Type B pancreatic cell (in vitro differentiated cells): ENCODE measurements at places on chromosomes 1 and 21.

DNA sequence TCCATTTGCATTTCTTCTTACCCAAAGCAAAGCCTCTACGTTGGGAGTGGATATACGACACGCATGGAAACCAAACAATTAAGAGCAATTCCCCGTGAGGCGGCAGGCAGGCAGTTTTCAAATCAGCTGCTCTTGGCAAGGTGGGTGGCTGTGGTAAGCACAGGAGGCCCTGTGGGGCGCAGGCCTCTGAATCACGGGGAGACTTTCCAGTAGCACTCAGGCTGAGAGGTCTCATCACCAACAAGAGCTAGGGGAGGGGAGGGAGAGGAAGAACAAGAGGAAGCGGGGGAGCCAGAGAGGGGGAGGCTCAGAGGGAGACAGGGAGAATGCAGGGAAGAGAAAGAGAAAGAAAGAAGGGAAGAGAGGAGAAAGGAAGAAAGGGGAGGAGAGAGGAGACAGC, 56.4 kb downstream of the MT1HL1 start:
- DNase-seq = no peak

GRCh38 chr21:17446737-17447136, 66.1 kb upstream of the CXADR start:
- no peak for DNase-seq

- DNase-seq = no peak
These were observed 103.6 kb downstream of the RHOU start for GRCh38 chr1:228838717-228839500.

- peak; percentile 79 for DNase-seq
These were observed 71.0 kb upstream of the CSF3R start for GRCh38 chr1:36553591-36554322.

- DNase-seq = no peak
These were observed 7.7 kb downstream of the NTRK1 start for GRCh38 chr1:156868341-156868740.

DNA sequence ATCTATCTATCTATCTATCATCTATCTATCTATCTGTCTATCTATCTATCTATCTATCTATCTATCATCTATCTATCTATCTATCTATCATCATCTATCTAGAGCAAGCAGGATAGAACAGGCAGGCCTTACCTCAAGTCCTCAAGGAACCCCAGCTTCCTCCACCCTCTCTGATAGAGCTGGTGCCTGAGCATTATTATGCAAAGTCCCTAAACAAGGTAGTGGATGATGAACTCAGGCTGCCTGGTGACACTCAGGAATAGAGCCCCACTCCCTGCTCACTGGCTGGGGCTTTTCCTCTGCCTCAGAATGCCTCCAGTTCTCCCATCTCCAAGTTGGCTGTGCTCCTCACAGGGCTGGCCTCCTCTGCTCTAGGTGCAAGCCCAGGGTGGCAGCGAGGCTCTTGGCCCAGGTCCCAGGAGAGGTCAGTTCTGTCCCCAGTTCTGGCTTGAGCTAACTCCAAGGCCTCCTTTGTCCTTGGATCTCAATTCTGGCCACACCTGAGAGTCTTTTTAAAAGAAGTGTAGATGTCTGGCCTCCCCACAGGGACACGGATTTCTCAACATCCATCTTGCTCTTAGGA, 60.2 kb downstream of the PCP4 start:
- DNase-seq = no peak

DNA sequence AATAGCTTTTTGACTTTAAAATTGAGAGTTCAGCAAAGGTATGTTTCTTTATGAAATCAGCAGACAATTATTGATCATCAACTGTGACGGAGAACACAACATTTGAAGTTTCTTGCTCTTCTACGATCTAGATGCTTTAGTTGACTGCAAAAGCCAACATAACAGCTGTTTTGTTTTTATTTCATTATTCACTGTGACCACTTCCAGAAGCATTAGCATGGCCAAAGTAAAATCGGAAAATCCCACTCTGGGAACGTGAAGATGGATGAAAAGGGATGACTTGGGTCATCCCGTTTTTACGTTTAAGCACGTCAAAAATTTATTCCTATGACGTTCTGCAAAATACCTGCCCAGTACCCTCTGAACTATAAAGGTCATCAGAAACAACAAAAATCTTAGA, 833.0 kb upstream of the ADAMTS5 start:
- DNase-seq = no peak

GRCh38 chr1:53525595-53525994, 66.4 kb downstream of the DMRTB1 start:
- no peak for DNase-seq

- DNase-seq = no peak
These were observed 34.9 kb downstream of the CHML start for GRCh38 chr1:241605146-241605805.

GRCh38 chr1:32400876-32401631, 6.8 kb upstream of the BSDC1 start:
- DNase-seq = peak; percentile 86

GRCh38 chr1:151593730-151594129, 18.1 kb upstream of the SNX27 start:
- no peak for DNase-seq

DNA sequence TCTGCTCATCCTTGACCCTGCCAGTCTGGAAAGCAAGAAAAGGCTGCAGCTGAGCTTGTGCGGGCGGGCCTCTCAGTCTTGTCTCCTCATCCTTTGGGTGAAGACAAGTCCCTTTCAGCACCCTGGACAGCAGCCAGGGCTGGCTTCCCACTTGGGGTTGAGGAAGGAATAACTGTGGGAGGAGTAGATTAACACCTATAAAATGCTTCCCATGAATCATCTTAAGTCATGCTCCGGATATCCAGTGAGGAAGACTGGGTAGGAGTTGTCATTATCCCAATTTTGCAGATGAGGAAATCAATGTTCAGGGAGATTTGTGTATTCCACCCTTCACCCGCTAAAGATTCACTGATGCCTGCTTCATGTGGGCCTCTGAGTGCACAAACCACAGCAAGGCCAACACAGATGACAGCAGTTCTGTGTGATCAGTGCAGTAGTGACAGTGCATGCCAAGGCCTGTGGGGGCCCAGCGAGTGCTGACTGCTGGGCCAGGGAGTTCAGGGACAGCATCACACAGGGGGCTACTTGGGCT, 20.1 kb upstream of the COL16A1 start:
- no peak for DNase-seq

- DNase-seq = no peak
These were observed 6.8 kb downstream of the PKNOX1 start for GRCh38 chr21:42981214-42981523.

GRCh38 chr1:110605901-110606656, at the start of gene KCNA2:
TSS of gene KCNA2 (minus strand) at chr1:110606358. CDS start at chr1:110604782, 1,576 bp downstream.
- no peak for DNase-seq

DNA sequence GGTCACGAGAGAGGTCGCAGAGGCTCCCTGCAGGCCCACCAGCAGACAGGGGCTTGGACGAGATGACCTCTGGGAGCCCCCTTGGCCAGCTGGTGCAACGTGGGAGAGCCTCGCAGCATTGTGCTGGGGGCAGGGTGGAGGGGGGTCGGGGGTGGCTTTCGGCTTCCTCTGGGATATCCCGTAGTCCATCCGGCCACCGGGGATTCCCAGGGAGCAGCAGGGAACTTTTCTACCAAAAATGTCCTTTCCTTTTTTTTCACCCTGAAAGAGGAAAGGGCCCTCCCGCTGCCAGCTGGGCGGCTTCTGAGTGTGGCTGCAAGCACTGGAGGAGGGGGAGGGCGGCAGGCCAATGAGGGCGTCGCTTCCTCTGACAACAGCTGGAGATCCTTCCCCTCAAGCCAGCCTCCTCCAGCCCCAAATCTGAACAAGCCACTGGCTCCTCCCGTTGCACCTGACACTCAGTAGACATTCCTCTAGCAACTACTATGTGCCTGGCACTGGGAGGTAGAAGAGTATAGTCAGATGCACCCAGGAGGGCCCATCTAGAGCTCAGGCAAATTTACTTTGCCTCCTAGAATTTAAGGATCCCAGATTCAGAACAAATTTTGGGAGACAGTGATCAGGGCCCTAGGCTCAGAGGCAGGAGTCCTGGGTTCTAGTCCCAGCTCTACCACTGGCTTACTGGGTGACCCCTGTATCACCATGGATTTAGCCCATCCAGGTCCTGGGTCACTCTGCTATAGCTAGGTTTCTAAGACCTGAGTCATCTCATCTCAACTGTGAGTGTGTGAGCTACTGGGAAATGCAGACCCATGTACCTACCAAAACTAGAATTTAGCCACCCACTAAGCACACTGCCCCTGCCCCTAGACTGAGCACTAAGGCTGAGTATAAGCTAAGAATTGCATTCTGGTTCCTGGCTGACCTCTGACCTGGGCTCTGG, 2.7 kb downstream of the MOB3C start:
- DNase-seq = no peak

DNA sequence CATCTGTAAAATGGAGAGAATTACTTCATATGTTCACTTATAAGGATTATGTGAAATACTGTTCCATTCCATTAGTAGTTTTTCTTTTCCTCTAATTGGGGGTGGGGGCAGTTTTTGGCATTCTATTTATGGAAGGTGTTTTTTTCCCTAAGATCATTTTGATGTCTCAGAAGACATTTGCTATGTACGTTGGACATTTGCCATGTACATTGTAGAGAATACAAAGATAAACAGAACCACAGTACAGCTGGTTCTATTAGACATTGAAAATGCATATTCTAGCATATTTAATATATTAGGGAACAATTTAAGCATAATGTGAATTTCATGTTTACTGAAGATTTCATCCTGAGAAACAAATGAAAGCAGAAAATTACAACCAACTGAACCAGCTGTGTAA, 98.5 kb downstream of the PTBP2 start:
- DNase-seq = no peak

DNA sequence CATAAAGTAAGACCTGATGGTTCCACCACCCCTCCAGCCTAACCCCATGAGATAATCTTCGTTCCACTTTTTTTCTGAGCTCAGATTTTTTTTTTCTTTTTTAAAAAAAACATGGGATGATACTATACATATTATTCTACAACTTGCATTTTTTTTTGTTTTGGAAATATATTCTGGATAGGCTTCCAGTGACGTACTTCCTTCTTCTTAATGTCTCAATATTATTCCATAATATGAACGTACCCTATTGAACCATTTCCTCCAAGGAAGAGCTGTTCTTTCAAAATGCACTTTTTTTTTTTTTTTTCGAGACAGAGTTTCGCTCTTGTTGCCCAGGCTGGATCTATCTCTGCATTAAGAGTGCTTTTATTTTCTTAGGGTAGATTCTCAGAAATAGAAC, 1.5 kb downstream of the EDEM3 start:
- DNase-seq = no peak

DNA sequence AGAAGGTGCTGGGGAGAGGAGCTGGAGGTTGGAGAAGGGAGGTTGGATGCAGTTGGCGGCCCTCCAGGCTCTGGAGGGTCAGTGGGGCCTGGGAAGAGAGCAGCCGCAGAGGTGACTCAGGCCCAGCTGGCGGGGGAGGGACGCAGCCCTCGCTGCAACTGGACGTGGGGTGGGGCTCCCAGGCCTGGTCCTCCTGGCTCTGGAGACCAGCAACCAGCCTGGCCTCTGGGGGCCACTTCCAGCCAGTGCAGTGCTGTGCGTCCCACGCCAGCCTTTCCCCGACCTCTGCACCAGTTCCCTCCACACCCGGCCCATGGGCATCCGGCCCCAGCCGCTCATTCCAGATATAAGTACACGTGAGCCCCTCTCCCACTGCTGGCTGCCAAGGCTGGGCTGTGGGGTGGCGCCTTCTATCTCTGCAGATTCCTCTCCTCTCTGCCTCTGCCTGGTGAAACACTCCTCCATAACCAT, 38.0 kb upstream of the COL18A1 start:
- no peak for DNase-seq

- no peak for DNase-seq
These were observed 53.9 kb downstream of the GALNT2 start for GRCh38 chr1:230120921-230121381.

GRCh38 chr1:115429884-115430283, 91.8 kb upstream of the NGF start:
- no peak for DNase-seq

- no peak for DNase-seq
These were observed 245.7 kb upstream of the JUN start for GRCh38 chr1:59029411-59030167.

GRCh38 chr1:147717051-147717705, 43.2 kb downstream of the GJA5 start:
- DNase-seq = no peak

DNA sequence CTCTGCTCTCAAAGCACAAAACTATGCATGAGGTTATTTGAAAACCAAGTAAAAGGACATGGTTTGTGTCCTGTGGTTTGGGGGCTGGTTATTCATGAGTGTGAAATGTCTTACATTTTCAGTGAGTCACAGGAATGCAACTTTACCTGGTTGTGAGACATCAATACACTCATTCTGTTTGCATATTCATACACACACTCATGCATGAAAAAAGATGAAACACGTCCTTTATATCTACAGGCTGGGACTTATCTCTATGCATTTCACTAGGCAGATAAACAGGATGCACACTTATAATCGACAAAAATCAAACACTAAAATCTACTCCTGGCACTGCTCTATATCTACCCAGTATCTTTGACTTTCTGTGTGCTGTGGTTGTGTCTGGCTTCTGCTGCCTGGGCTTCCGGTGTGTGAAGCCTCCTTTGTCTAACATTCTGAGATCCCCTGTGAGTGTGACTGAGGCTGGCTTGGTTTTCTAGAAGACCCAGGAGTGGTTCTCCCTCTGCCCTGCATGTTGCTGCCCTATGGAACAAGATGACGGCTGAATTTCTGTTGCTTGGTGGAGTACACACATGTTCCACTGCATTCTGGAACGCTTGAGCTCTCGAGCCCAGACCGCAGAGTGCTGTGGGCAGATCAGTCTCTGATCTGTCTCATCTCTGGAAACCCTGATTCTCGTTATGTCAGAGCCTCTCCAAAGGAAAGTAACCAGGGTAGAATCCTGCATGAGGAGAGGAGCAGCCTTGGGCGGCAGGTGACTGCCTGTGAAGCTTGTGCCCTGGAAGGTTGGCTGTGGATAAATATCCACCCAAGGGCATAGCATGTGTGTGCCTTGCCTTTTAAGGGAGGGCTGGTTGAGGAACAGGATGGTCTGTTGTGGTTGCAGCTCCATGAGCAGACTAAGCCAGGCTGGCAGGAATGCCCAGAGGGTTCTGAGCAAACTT, 19.7 kb upstream of the FASLG start:
- DNase-seq = no peak
